ENCODE measurements at places on chromosomes 3 and 15.

DNA sequence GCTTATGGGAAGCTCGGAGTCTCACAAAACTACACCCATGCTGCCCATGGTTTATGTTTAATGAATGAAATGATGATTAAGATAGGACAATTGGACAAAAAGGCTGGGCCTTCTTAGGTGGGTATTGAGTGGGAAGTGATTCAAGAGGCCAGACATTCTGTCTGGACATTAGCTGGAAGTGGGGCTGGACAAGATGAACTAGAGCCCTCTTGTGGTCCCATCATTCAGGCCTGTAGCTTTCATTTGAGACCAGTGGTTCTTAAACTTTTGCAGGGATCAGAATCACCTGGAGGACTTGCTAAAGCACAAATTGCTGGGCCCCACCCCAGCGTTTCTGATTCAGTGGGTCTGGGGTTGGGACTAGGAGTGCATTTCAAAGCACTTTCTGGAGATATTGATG is 290.4 kb upstream of the CTDSPL start:
- DNase-seq = no peak

DNA sequence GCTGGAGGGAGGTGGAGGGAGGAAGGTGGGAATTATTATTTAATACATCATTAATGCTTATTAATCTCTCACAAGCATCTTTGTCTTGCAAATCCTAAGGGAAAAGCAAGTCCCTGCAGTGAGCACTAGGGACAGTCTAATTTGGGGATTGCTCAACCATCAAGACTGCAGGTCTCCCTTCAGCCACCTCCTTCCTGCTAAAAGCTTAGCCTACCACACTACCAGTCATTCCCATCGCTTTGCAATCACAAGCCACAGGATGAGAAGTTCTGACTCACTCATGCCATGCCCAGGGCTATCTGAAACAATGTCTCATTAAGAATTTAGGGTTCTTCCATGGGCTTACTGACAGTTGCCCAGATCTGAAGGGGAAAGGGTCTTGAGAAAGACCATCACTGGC is 51.0 kb upstream of the EIF1B start:
- no peak for DNase-seq

DNA sequence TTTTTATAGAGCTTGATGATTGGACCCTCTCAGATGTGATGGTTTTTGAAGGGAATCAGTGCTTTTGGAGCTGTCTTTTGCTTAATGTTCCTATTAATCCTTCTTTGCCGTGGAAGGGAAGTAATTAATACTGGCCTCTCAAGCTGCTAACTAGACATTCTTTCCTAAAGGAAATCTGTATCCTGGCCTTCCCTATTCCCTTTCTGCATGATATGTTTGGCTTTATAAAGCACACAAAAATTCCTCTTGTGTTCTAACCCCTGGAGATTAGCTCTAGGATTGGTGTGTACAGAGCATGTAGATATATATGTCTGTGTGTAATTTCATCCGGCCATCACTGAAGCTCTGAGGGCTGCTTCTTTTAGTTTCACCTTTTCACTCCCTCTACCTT is 6.9 kb downstream of the ATXN7 start:
- DNase-seq = no peak

DNA sequence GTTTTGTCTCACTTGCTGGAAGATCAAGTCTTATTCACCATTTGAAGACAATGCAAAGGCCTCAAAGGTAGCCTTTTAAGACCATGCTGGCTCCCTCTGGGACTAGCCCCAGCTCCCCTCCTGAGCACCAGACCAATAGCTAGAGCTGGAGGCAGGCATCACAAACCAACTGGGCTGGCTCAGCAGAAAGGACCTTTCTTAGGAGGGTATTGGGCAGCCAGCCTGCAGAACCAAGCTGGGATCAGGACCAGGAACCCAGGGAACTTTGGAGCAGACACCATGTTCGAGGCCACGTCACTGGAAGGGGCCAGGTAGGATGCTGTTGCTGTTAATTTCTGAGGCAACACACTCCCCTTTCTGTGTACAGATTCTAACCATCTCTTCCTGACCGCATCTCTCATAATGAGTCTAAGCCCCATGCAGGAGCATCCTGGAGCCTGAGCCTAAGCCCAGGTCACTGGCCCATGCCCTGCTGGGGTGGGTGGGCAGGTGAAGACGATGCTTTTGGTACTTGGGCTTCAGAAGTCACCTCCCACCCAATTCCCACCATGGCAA is 81.4 kb upstream of the KLF13 start:
- DNase-seq = no peak

GRCh38 chr3:190486533-190486864 is 27.4 kb upstream of the IL1RAP start:
- DNase-seq = no peak

DNA sequence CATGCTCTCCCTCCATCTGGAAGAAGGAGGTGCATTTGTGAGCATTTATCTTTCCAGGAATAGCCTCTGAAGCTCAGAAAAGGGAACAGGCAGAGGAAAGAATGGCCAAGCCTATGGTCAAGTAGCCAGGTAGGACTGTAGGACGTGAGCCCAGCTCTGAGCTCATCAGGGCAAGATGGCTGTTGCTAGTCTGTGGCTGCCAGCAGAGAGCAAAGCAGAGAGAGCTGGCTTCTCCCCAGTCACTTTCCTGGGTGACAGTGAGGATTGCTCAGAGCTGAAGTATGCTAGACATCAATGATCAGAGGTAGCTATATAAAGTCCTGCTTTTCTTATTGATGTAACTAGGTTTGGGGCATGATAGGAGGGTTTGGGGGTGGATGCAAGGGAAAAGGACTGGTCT is 146.1 kb upstream of the SLC24A5 start:
- no peak for DNase-seq

- DNase-seq = no peak
Measured at GRCh38 chr15:77825546-77825945, 192.8 kb upstream of the LINGO1 start.

DNA sequence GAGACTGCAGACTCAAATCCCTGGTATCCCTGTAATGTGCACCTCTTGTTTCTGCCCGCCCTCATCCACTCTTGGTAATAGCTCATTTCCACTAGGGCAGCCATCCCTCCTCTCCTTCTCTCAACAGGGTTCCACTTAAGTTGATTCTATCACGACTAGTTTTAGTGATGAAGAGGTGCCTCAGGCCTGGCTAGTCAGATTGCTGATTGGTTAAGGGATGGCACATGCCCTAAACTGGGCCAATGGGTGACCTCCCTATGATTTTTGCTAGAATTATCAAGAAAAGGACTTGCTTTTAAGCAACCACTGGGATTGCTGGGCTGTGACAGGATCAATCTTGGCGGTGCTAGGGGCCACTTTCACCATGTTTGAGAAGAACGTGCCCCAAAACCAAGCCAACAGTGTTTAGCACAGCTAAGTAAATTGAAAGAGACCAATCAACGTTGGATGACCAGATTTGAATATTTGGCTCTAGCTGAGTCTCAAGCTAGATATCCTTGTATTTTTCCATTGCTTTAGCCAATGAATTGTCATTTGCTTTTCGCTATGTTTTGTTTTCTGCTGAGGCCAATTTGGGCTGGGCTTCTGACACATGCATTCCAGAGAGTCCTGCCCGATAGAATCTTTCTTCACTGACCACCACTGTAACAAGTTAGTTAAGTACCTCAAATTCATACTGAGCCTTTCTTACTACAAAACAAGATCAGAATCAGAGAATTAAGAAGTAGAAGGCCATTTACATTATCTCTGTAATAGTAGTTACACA is 131.0 kb downstream of the PDZRN3 start:
- DNase-seq = no peak

GRCh38 chr3:194995334-194995733 is 275.6 kb downstream of the XXYLT1 start:
- DNase-seq = no peak

DNA sequence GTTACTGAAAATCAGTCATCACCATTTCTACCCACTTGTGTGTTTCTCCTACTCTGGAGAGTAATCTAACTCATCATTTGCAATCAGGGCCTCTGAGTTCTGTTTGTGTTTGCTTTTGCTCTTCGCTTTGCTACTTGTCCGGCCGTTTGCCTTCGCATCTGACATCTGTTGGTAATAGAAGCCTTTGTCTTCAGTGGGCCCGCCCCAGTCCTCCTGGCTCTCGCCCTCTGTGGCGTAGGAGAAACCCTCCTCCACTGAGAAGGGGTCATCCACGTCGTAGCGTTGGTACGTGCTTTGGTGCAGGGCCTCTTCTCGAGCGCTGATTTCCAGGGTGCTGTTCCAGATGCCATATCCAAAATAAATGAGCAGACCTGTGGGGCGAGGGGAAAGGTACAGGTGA is 48.3 kb downstream of the CLDN11 start:
- no peak for DNase-seq

- no peak for DNase-seq
Measured at GRCh38 chr3:180910823-180911222, 1.6 kb upstream of the FXR1 start.

- no peak for DNase-seq
Measured at GRCh38 chr3:106161246-106161645, 292.4 kb upstream of the CBLB start.

DNA sequence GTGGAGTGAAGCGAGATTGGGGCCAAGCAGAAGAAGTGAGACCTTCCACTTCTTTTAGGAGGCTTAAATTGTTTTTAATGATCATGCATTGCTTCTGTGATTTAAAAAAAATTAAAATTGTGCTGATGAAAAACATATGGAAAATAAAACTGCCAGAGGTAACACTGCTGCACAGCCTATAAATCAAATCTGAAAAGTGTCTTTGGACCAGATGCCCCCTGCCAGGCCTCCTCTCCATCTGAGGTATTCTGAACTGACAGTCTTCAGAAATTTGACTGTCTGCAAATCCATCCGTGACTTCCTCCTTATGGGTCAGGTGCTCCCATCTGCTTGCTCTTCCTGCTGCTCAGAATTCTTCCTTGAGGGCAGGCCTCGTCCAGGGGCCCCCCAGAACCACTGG is 108.5 kb upstream of the NR2E3 start:
- no peak for DNase-seq

Measured in neural crest cell (in vitro differentiated cells).